ENCODE measurements at places on chromosomes 1 and 21.
A peak's percentile ranks its signal among the peaks of the same experiment; 100 is the strongest.

DNA sequence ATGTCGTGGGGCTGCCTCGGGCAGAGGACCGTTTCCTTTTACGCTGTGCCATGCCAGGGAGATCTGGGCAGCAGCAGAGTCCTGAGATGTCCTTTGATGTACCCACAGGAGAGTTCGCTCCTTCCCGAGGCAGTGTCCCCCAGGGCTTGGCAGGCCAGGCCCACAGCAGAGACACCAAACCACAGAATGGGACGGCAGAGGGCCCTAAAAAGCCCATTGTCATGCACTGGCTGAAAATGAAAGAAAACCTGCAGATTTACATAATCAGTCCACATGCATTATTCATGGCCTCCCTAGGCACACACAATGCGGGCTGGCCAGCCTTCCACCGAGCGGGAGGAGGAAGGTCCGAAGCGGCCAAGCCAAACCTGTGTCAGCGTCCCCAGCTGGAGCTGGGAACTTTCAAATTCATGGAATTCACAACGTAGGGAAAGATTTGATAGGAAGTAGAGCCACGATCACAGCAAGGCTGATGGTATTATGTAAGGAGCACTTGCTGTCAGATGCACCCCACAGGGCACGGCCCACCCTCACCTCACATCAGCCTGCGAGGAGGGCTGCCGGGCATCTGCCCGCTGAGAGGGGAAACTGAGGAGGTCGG lies 25.3 kb upstream of the EFHD2 start:
- peak; percentile 71 for DNase-seq

DNA sequence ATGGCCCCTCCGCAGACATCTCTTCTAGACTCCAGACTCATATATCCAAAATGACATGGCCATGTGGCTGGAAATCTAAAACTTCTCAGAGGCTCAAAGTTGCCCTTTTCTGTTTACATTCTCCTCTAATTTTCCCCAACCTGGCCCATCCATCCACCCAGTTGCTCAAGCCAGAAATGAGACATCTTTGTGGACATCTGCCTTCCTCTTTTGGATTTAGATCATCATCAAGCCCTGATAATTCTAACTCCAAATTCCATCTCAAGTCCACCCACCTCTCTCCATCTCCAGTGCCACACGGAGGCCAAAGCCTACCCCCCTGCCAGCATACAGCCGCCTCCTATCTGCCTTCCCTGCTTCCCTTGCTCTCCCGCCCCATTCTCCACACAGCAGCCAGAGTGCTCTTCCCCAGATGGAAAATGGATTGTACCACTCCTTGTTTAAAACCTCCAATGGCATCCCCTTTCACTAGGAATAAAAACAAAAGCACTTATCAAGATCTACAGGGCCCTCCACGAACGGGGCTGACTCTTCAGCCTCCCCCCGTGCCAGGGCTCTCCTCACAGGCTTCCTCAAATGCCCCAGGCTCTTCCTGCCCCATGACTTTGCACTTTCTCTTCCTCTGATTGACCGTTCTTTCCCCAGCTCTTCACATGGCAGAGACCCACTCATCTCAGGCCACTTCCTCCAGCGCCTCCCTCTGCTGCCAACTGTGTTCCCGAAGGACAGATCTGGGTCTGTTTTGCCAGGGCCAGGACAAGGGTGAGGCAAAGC lies 40.1 kb downstream of the SYT6 start:
- no peak for DNase-seq

DNA sequence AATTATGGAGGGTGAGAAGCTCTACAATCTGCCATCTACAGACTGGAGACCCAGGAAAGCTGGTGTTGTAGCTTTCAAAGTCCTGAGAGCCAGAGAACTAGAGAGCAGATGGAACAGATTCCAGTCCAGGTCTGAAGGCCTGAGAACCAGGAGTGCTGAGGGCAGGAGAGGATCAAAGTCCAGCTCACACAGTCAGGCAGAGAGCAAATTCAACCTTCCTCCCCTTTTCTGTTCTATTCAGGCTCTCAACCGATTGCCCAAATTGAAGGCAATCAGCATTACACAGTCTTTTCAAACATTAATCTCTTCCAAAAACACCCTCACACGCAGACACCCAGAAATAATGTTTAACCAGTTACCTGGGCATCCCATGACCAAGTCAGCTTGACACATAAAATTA lies 2.5 kb upstream of the TMPRSS2 start:
- DNase-seq = no peak

- no peak for DNase-seq
Measured at GRCh38 chr1:8712413-8713231, 104.8 kb downstream of the RERE start.

GRCh38 chr1:201004732-201005131 lies 18.8 kb downstream of the KIF21B start:
- no peak for DNase-seq

GRCh38 chr21:42391297-42391696 lies 4.6 kb downstream of the TMPRSS3 start:
- DNase-seq = no peak

DNA sequence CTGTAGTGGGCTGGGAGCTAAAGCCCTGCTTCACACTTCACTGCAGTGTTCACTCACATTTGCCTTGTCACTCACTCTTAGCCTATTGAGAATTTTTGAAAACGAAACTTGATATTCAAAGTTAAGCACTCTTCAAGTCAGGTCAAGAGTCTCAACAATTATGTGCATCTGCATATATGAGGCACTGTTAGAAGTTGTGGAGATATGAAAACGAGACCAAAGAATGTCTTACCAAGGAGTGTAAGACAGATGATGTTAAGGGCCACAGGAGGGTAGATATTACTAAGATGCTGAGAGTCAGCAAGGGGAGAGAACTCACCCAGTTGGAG lies 64.7 kb upstream of the GJA8 start:
- DNase-seq = no peak

DNA sequence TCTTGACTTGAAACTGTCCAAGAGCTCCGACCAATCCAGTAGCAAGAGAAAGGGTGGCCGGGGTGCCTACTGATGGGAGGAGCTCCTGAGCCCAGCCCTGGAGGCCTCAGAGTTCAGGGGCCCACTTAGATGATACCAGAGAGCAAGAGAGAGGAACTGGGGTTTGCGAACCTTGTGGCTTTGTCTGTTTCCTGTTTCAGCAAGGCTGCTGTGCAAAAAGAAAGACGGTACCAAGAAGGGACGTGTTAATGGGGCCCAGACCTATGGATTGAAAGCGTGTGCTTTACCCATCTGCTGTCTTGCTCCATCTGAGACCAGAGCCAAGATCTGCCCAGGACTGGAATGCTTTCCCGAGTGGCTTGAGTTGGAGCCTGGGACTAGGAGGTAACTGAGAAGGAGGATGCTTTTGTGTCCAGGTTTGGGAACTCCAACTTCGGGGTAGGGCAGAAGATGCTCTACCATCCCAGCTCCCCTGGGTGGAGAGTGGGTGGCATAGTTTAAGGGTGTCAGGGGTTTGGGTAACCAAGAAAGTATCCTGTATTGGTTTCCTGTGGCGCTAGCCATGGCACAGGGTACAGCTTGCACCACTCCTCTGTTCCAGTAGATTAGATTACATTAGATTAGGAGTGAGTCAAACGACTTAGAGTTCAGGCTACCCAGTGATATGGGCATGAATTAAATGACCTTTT lies at the start of gene TRAF3IP3:
TRAF3IP3 (plus strand) TSS at position 128 of the 689 bp plus-strand sequence. CDS start 3,987 bp downstream, outside the sequence.
- DNase-seq = peak; percentile 74

GRCh38 chr1:78651241-78651640 lies 1.6 kb downstream of the IFI44 start:
- no peak for DNase-seq

- DNase-seq = no peak
Measured at GRCh38 chr1:99704356-99704816, 58.5 kb downstream of the PALMD start.

GRCh38 chr1:24555591-24556413 lies at the start of gene NCMAP:
Gene NCMAP, plus strand, starts transcription at chr1:24556087. Its CDS starts 39,344 bp downstream, at chr1:24595431.
- no peak for DNase-seq

- peak; percentile 52 for DNase-seq
Measured at GRCh38 chr1:181135437-181135731, 46.9 kb downstream of the IER5 start.
